ENCODE measurements at places on chromosomes 7 and 10.

DNA sequence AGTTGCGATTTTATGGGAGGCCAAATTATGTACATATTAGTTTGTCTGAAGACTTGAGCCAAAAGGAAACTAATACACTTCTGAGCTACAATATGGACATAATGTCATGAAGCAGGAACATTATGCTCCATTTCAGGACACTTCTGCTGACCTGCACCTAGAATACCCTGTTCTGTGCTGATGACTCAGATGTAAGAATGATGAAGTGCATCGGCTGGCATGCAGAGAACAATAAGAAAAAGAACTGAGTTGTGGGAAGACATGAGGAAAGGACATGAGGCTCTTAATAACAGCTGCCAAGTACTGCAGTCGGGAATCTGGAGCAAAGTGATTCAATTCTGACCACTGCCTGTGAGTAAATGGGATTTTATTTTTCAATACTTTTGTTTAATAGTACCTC, 192.9 kb upstream of the VSTM2A start:
- DNase-seq = no peak

GRCh38 chr10:101749047-101750016, 26.6 kb downstream of the FGF8 start:
- no peak for DNase-seq

DNA sequence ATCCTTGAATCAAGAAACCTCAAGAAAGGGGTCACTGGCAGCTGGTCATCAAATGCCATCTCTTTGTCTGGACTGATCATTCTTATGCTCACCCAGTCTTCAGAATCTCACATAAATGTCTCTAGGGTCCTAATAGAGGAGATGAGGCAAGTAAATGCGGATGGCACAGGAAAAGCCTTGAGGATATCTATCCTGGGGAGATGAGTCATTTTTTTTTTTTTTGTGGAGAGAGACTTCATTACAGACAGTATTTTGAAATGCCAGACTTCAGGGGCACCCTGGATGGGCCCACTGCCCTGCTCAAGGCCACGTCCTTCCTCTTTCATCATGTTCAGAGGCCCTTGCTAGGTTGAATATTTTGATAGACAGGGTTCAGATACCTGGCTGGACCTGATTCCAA, 19.5 kb upstream of the PLPP4 start:
- no peak for DNase-seq

GRCh38 chr10:99937630-99938029, 72.1 kb downstream of the DNMBP start:
- no peak for DNase-seq

DNA sequence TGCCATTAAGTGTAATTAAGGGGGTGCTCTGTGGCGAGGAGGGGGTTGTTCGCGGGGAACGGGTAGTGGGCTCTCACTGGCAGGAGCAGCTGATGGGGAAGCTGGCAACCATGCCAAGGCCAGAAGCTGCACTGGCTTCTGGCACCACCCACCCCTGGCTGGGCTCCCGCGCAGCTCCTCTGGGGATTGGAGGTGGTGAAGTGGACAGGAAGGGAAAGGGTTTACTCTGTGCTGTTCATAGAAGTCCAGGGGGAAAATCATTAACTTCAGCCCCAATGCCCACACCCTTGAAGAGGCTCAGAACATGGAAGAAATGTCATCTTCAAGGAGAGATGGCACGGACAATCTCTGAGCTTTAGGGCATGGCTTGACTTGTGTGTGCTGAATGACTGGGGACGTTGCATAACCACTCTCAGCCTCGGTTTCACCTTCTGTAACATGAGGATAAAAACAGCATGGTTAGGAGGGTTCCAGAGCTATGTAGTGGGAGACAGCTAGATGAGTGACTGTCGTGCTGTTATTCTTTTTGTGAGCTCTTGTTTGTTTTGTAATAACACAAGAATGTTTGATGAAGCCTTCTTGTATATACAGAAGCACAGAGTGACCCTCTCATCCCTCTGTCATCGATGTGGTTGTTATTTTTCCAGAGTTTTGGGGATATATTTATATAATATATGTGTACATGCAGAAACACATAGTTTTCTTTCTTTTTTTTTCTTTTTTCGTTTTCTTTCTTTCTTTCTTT, 29.9 kb downstream of the KAZALD1 start:
- no peak for DNase-seq

GRCh38 chr7:24821045-24821753, 63.9 kb upstream of the GSDME start:
- DNase-seq = peak; percentile 93

DNA sequence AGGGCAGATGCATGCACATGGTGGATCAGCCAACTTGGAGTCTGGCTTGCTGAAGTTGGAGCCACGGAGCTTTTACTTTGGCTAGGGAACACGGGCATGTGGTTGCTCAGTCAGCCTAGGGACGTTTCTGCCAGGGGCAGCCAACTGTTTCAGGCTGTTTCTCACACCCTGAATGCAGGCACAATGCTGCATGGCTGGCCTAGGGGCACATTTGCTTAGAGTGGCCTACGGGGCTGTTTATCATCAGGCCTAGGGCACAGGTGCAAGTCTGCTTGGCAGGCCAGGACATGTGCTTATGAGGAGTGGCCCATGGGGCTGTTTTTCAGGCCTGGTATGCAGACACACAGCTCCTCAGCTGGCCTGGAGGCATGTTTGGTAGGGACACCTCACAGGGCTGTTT, 107.4 kb downstream of the GSAP start:
- no peak for DNase-seq

DNA sequence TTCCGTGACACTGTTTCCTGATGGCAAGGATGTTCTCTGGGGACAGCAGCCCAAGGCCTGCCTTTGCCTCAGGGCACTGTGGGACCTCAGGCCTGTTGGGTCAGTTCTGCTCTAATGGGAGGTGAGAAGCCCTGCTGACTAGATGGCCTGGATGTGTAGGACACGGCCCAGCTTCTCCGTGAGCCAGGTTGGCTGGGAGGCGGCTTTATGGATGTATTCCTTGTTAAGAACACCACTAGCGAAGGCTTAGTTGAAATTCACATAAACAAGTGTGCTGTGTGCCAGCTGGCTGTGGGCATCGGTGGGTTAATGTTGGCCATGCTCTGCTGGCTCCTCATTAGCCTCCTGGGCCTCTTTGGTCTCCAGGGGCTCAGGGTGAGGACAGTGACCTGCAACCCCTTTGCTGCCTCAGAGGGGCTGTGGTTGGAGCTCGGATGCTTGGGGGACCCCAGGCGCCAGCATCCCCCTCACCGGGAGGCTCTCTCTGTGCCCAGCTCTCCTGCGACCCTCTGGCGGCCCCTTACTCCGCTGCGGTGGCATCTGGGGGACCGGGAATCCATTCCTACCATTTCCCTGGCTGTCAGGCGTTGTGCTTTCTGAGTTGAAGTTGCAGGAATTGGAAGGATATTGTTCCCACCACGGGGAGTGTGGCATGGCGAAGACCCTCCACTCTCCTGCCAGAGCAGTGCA, 22.8 kb upstream of the DPYSL4 start:
- DNase-seq = no peak

DNA sequence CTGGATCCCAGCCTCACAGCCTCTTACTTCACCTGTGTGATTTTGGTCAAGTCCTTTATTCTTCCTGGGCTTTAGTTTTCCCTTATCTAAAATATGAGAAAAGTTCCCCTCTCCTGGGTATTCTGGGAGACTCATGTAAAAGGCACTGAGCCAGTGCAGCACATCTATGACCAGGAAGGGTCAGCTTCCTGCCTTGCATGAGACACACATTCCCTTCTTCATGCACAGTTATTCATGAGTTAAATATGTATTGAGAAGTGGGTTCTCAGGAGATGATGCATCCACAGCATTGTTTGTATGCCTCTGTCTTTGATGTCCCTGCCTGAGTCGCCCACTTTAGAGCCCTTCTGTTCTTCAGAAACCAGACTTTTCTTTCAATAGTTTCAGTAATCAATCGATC, 33.3 kb downstream of the EGFR start:
- DNase-seq = peak; percentile 87

DNA sequence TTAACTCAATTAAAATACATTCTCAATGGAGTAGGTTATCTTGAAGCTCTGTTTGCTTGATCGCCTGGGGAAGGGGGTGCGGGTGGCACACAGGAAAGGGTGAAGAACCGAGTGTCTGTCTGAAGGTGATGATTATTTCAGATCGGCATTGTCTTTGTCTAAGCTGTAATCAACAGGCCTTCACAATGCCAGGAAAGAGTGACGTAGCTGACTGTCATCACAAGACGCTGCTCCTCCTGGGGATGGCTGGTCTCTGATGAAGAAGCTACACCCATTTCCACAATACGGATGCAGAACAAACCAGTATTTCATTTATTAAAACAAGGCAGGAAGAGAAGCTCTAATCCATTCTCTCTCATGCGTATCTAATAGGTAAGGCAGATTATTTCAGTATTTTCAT, 19.4 kb downstream of the JCAD start:
- no peak for DNase-seq

DNA sequence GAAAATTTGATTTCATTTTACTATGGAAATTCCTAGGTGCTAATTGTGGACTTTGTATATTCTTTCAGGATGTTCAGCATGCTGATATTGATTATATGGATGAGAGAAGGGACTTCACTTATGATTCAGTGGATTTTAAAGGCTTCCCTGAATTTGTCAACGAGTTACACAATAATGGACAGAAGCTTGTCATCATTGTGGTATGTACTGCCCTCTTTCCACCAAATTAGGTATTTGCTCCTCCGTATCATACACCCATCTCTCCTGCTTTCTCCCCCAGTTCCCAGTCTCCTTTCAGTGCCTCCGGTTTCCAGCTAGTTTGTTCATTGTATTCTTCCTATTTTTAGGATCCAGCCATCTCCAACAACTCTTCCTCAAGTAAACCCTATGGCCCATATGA, 34.6 kb downstream of the MGAM start:
- no peak for DNase-seq

DNA sequence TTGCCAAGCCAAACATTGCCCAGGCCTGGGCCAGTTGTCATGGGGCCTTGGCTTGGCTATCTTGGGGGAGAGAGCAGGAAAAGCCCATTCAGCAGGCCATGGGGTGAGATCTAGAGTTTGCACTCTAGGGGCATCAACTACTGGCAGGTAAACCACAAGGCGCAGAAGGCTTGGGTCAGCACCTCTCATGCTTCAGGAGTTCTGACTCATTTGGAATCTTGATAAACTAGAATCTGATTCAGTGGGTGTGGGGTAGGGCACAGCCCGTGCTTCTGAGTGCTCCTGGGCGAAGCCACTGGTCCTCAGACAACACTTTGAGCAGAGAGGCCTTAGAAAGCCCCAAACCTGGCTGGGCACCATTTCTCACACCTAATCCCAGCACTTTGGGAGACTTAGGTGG, 81.1 kb downstream of the RGS10 start:
- no peak for DNase-seq

DNA sequence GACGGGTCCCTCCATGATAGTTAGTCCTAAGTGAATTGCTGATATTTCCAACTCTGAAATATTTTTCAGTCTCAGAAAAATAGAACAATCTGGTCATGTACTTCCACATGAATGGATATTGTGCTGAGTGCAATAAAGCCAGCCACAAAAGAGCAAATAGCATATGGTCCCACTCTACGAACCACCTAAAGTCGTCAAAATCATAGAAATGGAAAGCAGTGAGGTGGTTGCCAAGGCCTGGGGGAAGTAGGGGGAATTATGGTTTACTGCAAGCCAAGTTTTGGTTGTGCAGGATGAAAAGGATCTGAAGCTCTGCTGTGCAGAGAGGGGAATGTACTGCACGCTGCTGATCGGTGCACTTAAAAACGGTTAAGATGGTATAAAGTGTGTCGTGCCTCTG, 313.8 kb upstream of the ADARB2 start:
- no peak for DNase-seq

GRCh38 chr10:80458638-80459037, 4.5 kb downstream of the TSPAN14 start:
- no peak for DNase-seq

GRCh38 chr7:40922316-40922670, 780.6 kb downstream of the INHBA start:
- DNase-seq = peak; percentile 90

DNA sequence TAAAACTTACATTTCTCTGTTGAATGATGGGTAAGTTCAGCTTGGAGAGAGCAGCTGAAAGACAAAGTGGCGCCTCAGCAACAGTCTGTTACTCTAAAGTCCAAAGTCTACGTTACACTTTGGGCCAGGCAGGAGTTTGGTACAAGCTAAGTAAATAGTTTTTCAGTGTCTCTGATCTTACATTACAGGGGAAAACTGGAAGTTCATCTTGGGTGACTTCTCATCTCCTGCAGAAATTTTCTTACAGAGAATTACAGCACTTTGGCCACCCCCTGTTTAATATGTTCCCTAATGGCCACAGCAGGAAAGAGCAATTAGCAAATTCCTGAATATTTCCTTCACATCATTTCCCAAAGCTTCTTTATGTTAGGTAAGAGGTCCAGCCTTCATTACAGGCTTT, 67.1 kb downstream of the ABCC2 start:
- DNase-seq = no peak

GRCh38 chr10:72622271-72622670, 3.6 kb downstream of the MICU1 start:
- DNase-seq = no peak

GRCh38 chr10:33434933-33435332, 100.5 kb upstream of the NRP1 start:
- no peak for DNase-seq

- DNase-seq = no peak
Measured at GRCh38 chr10:36171556-36171952, 529.5 kb upstream of the FZD8 start.

DNA sequence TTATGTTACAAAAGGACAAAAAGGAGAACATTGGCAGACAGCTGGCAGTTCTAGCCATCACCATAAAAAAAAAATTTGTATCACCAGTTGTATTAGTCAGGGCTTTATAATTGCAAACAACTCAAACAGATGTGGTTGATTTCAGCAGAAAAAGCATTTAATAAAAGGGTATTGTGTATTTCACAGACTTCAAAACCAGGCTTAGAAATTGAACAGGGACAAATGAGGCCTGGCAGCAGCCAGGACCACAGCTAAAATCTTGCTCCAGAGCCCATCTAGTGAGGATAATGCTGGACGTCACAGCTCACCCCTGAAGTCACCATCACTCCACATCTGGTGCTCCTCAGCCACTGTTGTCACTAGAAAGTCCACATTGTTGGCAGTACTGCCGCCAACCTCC, 52.9 kb upstream of the CALD1 start:
- DNase-seq = no peak

- DNase-seq = no peak
Measured at GRCh38 chr10:1202343-1202742, 146.2 kb downstream of the WDR37 start.

- no peak for DNase-seq
Measured at GRCh38 chr7:36775676-36776075, 51.4 kb upstream of the AOAH start.

- DNase-seq = no peak
Measured at GRCh38 chr10:86001521-86001920, 365.1 kb downstream of the GRID1 start.

DNA sequence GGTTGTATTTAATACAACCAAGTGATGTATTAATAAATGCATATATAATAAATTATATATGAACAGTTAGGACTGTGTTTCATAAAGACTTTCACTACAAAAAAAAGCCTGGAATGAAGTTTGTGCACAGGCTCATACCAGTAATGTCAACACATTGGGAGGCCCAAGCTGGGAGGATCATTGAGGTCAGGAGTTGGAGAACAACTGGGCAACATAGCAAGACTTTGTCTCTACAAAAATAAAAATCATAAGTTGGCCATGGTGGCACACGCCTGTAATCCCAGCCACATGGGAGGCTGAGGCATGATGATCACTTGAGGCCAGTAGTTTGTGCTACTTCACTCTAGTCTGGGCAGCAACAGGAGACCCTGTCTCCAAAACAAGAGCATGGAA, 15.8 kb upstream of the SVIL start:
- DNase-seq = no peak

Data from HFFc6 (cell line).